Right atrium auricular region (tissue), 2 donors: ENCODE measurements at places on chromosomes 2 and 18. TPM values are rescaled to one million over a fixed set of nuclear protein-coding genes. Genes with fewer than 3 reads are reported as not detected.

GRCh38 chr18:8277270-8277669 lies 332.0 kb upstream of the RAB12 start:
- no peaks in the 10 kb centered on the region for H3K4me1 ChIP-seq
- no peak overlapping the region for H3K4me3 ChIP-seq
- no peak for DNase-seq
- H3K27me3 ChIP-seq = no peaks in the 10 kb centered on the region
- H3K36me3 ChIP-seq = no peaks in the 10 kb centered on the region

- no peaks in the 10 kb centered on the region for H3K4me1 ChIP-seq
- H3K36me3 ChIP-seq = no peaks in the 10 kb centered on the region
- no peak overlapping the region for H3K4me3 ChIP-seq
- no peak overlapping the region for H3K27ac ChIP-seq
- no peaks in the 10 kb centered on the region for H3K27me3 ChIP-seq
- no peak for DNase-seq
Observed at GRCh38 chr2:3827673-3828575, 124.5 kb downstream of the DCDC2C start.

DNA sequence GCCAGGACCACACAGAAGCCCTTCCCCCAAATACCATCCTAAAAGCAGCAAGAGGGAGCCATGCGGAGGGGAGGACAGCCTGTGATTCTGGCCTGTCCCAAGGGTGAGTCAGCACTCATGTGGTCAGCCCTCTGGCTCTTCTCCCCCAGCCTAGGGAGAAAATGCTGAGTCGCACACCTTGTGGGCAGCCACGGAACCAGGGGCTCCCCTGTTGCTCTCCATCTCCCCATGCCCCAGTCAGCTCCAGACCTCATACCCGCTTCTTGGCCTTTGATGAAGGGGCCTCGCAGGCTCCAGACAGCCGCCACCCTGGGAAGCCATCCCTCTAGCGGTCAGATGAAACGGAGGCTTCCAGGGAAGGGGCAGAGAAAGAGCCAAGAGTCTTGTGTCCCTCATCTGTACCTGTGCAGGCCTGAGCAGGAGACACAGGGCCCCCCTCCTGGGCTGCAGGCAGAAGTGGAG lies 181.3 kb upstream of the SIX2 start:
- no peaks in the 10 kb centered on the region for H3K4me1 ChIP-seq
- H3K4me3 ChIP-seq = no peak overlapping the region
- H3K27me3 ChIP-seq = no peaks in the 10 kb centered on the region
- no peak for DNase-seq
- no peak overlapping the region for H3K27ac ChIP-seq

GRCh38 chr2:107108556-107108955 lies 222.6 kb upstream of the ST6GAL2 start:
- H3K36me3 ChIP-seq = no peaks in the 10 kb centered on the region
- no peak overlapping the region for H3K27ac ChIP-seq
- no peak for DNase-seq
- no peak overlapping the region for H3K4me3 ChIP-seq
- no peaks in the 10 kb centered on the region for H3K27me3 ChIP-seq

DNA sequence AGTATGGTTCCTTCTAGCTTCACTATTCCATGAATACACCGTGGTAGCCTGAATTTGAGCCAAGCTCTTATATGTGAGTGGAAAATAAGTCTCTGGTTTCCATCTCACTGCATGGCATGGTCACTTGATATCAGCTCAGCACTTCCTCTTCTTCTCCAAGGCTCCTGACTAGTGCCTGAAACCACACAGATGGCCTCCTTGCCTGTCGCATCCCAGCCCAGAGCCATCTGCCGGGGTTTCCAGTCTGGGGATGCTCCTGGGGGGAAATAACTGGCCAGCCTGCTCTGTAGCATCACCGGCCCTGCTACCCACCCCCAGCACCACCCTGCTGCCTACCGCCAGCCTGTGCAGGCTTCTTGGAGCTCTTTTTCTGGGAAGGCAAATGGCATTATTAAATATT lies 7.7 kb upstream of the MARCHF4 start:
- H3K27me3 ChIP-seq = no peaks in the 10 kb centered on the region
- H3K27ac ChIP-seq = no peak overlapping the region

DNA sequence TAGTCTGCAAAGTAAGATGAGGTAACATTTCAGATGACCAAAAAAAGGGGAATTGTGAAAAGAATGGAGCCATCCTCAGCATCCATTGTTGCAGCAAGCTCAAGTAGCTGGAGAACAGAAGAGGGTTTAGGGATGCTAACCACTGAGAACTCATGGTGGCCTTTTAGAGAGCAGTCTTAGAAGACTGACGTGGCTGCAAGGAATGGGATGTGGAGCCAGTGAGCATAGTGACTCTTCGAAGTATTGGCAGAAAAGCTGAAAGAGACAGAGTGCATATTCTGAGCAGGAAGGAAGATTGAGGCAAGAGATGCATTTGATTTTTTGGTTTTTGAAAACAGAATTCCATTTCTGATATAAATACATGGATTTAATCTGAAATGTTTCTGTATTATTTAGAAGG lies 151.2 kb downstream of the UBE2E3 start:
- no peak for DNase-seq
- H3K27me3 ChIP-seq = no peaks in the 10 kb centered on the region
- H3K27ac ChIP-seq = no peak overlapping the region
- no peaks in the 10 kb centered on the region for H3K4me1 ChIP-seq
- no peak overlapping the region for H3K4me3 ChIP-seq

DNA sequence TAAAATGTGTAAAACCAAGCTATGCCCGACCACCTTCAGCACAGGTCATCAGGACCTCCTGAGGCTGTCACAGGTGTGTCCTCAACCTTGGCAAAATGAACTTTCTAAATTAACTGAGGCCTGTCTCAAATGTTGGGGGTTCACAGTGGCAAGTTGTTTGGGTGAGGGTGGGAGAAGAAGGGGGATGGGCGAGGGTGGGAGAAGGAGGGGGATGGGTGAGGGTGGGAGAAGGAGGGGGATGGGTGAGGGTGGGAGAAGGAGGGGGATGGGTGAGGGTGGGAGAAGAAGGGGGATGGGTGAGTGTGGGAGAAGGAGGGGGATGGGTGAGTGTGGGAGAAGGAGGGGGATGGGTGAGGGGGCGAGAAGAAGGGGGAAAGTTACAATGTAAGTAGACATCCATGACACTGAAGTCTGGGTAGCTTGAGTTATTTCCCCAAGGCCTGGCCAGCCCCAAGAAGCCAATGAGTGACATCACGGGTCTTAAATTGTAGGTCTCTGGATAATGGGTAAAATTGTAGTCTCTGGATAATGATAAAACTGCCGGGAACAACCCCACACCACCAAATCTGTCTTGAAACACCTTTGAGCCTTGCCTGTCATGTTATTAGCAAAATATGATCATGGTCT lies 56.3 kb downstream of the TIMM21 start:
- H3K4me1 ChIP-seq = no peaks in the 10 kb centered on the region
- H3K36me3 ChIP-seq = no peaks in the 10 kb centered on the region
- H3K27me3 ChIP-seq = no peaks in the 10 kb centered on the region
- no peak for DNase-seq
- H3K4me3 ChIP-seq = no peak overlapping the region

DNA sequence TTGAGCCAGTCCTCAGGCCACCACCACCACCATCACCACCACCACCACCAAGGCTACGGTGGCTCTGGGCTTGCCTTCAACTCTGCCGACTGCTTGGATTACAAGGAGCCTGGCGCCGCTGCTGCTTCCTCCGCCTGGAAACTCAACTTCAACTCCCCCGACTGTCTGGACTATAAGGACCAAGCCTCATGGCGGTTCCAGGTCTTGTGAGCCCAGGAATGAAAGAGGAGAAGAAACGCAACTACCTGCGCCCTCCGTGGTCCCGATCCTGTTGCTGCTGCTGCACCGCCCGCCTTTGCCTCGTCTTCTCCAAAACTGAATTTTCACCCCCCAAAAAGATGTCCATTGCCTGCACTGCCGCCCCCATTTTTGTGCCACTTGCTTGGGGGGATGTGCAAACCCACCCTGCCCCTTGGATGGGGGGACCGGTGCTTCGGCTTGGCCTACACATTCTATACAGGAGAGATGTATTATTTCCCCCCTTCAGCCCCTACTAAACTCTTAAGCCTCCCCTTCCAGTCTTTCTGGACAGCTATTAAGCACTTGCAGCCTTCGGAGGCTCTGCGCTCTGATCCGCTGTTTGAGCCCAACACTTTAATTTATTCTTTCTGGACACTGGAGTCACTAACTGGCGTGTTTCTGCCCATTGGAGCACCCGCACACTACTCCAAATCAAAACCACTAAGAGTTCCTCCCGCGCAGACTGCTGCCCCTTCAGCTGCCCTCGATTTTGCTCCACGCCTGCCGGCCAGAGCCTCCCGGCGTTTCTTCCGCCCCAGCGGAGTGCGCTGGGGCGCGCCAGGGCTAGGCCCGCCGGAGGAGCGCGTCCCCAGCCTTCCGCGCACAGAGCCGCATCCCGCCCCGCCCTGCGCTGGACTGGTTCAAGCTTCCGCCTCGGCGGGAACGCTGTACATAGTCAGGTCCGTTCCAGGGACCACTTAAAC lies 5.7 kb downstream of the OTX1 start:
- H3K36me3 ChIP-seq = no peaks in the 10 kb centered on the region
- peaks cover 55% of the 10 kb centered on the region for H3K4me1 ChIP-seq
- no peak for DNase-seq
- no peak overlapping the region for H3K4me3 ChIP-seq

GRCh38 chr2:119749477-119750012 lies 10.2 kb upstream of the PTPN4 start:
- H3K4me1 ChIP-seq = no peaks in the 10 kb centered on the region
- H3K4me3 ChIP-seq = no peak overlapping the region
- H3K36me3 ChIP-seq = no peaks in the 10 kb centered on the region
- H3K27ac ChIP-seq = no peak overlapping the region

The TRABD2A gene
- total RNA-seq = 1.7 TPM

The SIX3 gene
- not detected for total RNA-seq

The ZSWIM2 gene
- total RNA-seq = not detected

The IL36G gene
- not detected for total RNA-seq

The SERPINB12 gene
- total RNA-seq = not detected

The ALPI gene
- not detected for total RNA-seq
